ENCODE measurements at places on chromosomes 11 and 22. TPM values are rescaled to one million over a fixed set of nuclear protein-coding genes. Genes with fewer than 3 reads are reported as not detected.

Gene POTEH
- total RNA-seq: not detected

- no peaks in the 10 kb centered on the region for H3K4me1 ChIP-seq
- H3K4me3 ChIP-seq: no peak overlapping the region
- no peaks in the 10 kb centered on the region for H3K36me3 ChIP-seq
- H3K27ac ChIP-seq: no peak overlapping the region
Measured at GRCh38 chr11:13875643-13876042, 86.9 kb upstream of the SPON1 start.

DNA sequence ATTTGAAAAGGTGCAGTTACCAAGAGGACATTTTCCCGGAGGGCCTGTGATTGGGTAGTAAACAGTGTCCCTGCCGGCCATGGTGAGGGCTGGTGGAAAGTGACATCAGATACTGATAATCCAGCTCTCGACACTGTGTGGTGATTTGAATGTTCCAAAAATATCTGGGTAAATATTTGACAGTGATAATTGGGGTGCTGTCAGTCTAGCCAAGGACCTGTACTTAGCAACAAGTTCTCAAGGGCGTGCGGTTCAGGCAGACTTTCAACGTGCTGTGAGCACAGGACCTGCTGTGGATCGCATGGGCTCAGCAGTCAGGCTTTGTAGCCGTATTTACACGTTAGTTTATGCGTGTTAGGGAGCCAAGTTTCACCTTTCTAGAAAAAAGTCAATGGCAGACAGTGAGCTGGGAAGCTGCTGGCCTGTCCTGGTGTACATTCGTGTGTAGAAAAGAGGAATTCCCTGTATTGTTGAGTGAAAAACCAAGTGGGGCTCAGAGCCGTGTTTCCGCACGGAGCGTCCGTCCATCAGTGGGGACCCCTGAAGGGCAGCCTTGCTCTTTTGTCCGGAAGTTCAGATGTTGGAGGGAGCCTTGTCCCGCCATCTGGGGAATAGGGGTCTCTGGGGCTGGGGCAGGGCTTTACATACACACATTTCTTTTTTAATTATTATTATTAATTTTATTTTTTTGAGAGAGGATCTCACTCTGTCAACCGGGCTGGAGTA is 11.3 kb downstream of the TRMU start:
- DNase-seq: no peak
- H3K27ac ChIP-seq: no peak overlapping the region
- H3K36me3 ChIP-seq: peaks cover 80% of the 10 kb centered on the region
- no peak overlapping the region for H3K4me3 ChIP-seq
- no peaks in the 10 kb centered on the region for H3K27me3 ChIP-seq

Gene GAL3ST1
- 0.09 TPM for total RNA-seq

GRCh38 chr22:47623763-47624148 is 861.3 kb downstream of the TBC1D22A start:
- no peak overlapping the region for H3K4me3 ChIP-seq
- DNase-seq: no peak
- no peaks in the 10 kb centered on the region for H3K36me3 ChIP-seq
- no peaks in the 10 kb centered on the region for H3K4me1 ChIP-seq
- H3K27me3 ChIP-seq: peaks cover under 1% of the 10 kb centered on the region
- no peak overlapping the region for H3K27ac ChIP-seq

Gene GDPD4
- total RNA-seq: not detected

GRCh38 chr11:15055620-15056356 is 17.6 kb upstream of the CALCB start:
- H3K4me1 ChIP-seq: no peaks in the 10 kb centered on the region
- H3K4me3 ChIP-seq: no peak overlapping the region
- H3K27ac ChIP-seq: no peak overlapping the region
- no peaks in the 10 kb centered on the region for H3K27me3 ChIP-seq
- H3K36me3 ChIP-seq: no peaks in the 10 kb centered on the region

Gene CD248
- 3.0 TPM for total RNA-seq

GRCh38 chr22:27668828-27669797 is 132.4 kb downstream of the MN1 start:
- no peaks in the 10 kb centered on the region for H3K36me3 ChIP-seq
- DNase-seq: no peak
- H3K4me3 ChIP-seq: no peak overlapping the region

DNA sequence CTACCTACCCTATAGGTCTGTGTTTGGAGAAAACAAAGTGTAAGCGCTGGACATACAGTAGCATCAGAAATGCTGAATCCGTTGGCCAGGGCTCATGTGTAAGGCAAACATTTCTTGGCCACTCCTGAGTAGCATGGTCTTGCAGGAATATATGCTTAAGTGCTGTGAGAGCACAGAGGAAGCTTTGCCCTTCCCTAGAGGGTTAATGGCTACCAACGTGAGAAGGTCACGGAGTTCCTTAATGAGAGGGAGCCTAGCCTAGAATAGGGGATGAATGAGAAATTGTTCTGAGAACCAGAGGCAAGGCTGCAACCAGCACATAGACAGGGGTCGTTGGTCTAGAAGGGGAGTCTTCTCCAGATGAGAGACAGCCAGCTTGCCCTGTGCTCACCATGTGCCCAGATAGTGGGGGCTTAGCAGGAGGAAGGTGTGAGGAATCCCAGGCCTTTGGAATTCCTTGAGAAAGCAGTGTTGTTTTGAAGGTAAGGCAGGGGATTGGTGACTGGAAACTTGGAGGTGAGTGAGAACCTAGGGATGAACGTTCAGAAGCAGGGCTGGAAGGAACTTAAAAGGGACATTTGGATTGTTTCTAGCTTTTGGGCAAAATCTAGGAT is 29.5 kb downstream of the RCOR2 start:
- peak overlapping the region; percentile 53 for H3K4me3 ChIP-seq
- peak overlapping the region; percentile 82 for H3K27ac ChIP-seq
- H3K4me1 ChIP-seq: peaks cover 49% of the 10 kb centered on the region

DNA sequence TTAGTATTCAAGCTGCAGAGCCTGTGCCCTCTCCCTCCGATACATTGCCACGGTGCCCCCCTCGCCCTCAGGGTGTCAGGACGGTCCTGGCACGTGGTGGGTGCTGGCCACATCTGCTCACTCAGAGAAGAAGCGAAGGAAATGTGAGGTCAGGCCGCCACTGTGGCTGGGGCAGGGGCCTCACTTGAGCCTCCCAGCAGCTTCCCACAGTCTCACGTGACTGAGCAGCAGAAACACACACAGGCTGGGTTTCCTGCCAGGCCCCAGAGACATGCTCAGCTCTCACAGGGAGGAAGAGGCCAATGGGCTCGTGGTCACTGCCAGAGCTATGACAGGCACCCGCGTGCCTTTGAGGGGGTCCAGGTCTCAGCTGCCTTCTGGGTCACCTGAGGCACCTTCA is 37.9 kb upstream of the PRR5 start:
- DNase-seq: peak; percentile 33
- H3K4me1 ChIP-seq: peaks cover 33% of the 10 kb centered on the region
- peaks cover 15% of the 10 kb centered on the region for H3K27me3 ChIP-seq
- no peaks in the 10 kb centered on the region for H3K36me3 ChIP-seq
- H3K27ac ChIP-seq: peak overlapping the region; percentile 64

DNA sequence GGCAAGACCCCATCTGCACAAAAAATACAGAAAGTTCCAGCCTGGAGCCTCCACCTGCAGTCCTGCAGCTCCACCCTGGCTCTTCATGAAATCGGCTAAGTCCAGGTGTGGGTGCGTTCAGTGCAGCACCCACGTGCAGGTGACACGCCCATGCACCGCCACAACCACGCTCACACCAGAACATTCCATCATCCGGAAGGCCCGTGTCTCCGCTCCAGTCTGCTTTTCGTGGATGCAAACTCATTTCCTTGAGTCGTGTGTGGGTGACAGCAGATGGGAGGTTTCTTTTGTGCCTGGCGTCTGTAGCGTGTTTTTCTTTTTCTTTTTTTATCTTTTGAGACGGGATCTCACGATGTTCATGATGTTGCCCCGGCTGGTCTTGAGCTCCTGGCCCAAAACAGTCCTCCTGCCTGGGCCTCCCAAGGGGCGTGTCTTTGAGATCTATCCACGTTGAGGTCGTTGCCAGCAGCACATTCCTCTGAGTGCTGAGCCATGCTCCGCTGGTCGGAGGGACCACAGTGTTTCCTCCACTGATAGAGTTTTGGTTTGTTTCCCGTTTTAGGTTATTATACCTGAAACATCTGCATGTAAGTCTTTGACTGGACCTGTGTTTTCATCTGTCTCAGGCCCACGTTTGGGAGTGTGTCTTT is 7.2 kb downstream of the PTDSS2 start:
- no peak for DNase-seq
- H3K27ac ChIP-seq: no peak overlapping the region
- H3K4me1 ChIP-seq: peaks cover 21% of the 10 kb centered on the region

Gene ZP1
- total RNA-seq: 1.6 TPM

Gene LRRC10B
- total RNA-seq: 4.1 TPM

Gene NAV2
- 2.0 TPM for total RNA-seq

Gene PRG3
- total RNA-seq: 83.9 TPM

DNA sequence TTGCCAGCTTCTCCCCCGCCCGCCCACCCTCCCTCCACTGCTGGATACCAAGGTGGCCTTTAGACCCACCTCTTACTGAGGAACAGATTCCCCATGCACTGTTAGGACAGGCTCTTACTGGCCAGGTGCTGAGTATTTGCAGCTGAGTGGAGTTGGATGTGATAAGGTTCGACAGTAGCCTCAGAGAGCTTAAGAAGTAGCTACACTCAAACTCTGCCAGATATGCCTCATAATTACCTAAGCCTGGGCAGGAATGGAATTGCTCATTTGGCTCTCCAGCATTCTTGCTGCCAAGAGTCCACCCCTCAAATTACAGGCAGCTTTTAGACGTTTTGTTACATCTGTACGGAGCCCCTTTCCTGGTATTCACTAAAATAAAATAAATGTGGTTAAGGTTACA is 9.6 kb downstream of the FAM181B start:
- no peak overlapping the region for H3K4me3 ChIP-seq
- no peaks in the 10 kb centered on the region for H3K4me1 ChIP-seq
- DNase-seq: no peak
- no peaks in the 10 kb centered on the region for H3K36me3 ChIP-seq

GRCh38 chr11:25536289-25536688 is 795.6 kb upstream of the ANO3 start:
- no peak overlapping the region for H3K27ac ChIP-seq
- H3K4me1 ChIP-seq: no peaks in the 10 kb centered on the region
- H3K27me3 ChIP-seq: no peaks in the 10 kb centered on the region

DNA sequence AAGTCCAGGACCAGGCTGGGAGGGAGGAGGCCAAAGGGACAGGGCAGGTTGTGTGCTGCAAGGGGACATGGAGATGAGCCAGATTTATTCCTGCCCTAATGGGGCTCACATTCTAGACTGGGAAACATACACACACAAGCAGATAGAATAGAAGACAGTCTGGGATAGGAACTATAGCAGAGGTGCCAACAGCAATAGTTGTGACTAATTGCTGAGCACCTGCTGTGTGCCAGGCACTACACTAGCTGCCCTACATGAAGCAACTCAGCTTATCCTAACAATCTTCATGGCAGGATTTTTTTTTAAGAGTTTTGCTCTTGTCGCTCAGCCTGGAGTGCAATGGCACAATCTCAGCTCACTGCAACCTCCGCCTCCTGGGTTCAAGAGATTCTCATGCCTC is 11.4 kb downstream of the MOGAT2 start:
- H3K36me3 ChIP-seq: no peaks in the 10 kb centered on the region
- H3K27me3 ChIP-seq: no peaks in the 10 kb centered on the region
- H3K4me3 ChIP-seq: no peak overlapping the region
- H3K27ac ChIP-seq: no peak overlapping the region
- peaks cover 2% of the 10 kb centered on the region for H3K4me1 ChIP-seq

DNA sequence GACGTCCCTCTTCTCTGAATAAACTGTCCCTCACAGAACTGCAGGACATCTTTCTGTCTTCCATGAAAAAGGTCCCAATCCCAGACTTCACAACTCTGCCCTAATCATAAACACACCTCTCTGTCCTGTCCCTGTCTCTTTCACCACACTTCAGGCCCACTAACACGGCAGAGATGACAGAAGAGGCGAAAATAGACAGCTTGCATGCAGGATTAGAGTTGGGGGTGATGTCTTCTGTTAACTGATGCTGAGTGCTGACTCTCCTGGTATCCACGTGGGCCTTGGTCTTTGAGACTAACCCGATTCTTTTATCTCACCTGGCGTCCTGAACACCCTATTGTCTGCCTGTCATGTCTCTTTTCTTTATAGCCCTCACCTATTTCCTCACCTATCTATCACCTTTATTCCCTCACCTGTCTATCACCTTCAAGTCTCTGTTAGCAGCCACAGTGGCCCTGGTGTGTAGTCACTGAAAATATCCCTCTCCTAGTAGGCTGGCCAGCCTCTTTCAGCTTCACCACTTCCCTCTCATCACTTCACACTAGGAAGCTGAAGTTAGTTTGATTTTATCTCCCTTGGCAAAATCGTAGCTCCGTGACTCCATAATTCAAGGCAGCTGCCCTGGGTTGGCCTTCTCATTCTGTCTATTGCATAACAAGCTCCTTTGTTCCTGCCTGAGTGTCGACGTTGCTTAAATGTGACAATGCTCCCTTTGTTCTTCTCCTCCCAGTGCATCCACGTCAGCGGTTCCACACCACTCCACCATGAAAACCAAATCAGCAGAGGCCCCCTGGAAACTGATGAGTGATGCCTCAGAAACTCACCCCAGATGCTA is 30.6 kb upstream of the DRD2 start:
- H3K27me3 ChIP-seq: no peaks in the 10 kb centered on the region
- no peaks in the 10 kb centered on the region for H3K4me1 ChIP-seq
- no peak overlapping the region for H3K27ac ChIP-seq
- H3K36me3 ChIP-seq: no peaks in the 10 kb centered on the region
- no peak for DNase-seq

GRCh38 chr11:86589856-86590589 is 82.4 kb downstream of the ME3 start:
- no peak for DNase-seq
- no peaks in the 10 kb centered on the region for H3K36me3 ChIP-seq
- H3K4me1 ChIP-seq: no peaks in the 10 kb centered on the region
- H3K27me3 ChIP-seq: no peaks in the 10 kb centered on the region
- no peak overlapping the region for H3K4me3 ChIP-seq

Gene RFPL3
- not detected for total RNA-seq

- no peaks in the 10 kb centered on the region for H3K36me3 ChIP-seq
- H3K27ac ChIP-seq: no peak overlapping the region
- H3K4me3 ChIP-seq: no peak overlapping the region
- DNase-seq: no peak
- H3K27me3 ChIP-seq: peaks cover 13% of the 10 kb centered on the region
Measured at GRCh38 chr11:133808393-133809140, 36.7 kb downstream of the SPATA19 start.

DNA sequence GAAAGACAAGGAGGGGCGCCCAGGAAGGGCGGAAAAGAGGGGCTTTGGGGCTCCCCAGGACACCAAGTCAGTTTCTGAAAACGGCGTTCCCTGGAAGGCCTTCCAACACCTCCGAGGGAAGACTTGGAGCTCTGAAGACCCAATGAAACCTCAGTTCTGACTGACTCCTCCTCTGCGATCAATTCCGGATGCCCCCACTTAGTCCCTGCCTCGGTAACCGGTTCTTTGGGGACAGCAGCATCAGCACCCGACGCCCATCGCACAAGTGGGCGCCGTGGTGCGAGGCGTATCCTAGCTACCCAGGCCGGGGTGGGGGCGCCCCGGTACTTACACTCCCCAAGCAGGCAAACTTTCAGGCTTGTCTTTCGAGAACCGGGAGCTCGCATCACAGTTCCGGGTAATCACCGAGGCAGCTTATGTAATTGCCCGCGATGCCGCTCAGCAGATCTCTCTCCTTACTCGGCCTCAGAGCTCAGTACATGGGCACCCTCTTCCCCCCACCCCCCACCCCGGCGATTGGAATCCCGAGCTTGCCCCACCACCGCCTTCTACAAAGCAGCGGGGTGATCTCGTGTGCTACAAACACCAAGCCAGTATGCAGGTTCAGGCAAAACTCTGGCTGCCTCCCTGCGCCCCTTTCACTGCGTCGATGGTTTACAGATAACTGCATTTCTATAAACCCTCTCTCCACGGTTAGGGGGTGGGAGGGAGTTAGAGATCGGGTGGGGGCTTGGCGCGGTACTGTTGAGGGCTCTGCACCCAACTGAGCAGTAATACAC is 2.0 kb downstream of the TENM4 start:
- H3K4me3 ChIP-seq: peak overlapping the region; percentile 18
- H3K4me1 ChIP-seq: peaks cover 4% of the 10 kb centered on the region
- peaks cover 63% of the 10 kb centered on the region for H3K27me3 ChIP-seq
- no peaks in the 10 kb centered on the region for H3K36me3 ChIP-seq
- peak overlapping the region; percentile 78 for H3K27ac ChIP-seq
